WERI-Rb-1 (cell line): ENCODE measurements at places on chromosomes 3 and 15.
A peak's percentile ranks its signal among the peaks of the same experiment; 100 is the strongest.

GRCh38 chr3:114052216-114052615 lies 4.1 kb downstream of the CCDC191 start:
- no peak for DNase-seq

DNA sequence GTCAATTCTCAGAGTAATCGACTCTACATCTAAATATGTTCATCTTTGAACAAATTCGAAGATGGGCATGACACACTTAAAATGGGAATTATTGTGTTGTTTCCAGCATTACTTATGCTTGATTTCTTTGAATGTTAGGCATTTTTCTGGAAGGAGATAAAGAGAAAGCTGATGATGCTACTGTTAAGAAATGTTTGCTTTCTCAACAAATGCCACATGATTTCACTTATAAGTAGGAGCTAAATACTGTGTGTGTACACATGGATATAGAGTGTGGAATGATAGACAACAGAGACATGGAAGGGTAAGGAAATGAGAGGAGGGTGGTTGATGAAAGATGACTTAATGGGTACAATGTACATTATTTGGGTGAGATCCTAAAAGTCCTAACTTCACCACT lies 400.9 kb downstream of the TBL1XR1 start:
- DNase-seq: no peak

DNA sequence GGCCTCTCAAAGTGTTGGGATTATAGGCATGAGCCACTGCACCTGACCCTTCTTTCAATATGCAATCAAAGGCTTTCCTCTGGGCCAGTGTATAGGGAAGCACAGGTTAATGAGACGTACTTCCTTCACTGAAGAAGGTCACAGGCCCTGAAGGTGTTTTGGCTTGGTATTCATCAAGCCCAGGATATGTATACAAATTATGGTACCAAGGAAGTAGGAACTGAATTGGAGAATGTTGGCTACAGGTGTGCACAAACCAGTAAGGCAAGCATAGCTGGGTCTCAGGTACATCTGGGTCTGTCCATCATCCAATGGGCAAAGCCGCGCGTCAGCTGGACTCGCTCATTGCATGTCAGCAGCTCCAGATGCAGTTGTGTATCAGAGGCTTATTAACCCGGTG lies 237.9 kb downstream of the ADAMTS17 start:
- no peak for DNase-seq

DNA sequence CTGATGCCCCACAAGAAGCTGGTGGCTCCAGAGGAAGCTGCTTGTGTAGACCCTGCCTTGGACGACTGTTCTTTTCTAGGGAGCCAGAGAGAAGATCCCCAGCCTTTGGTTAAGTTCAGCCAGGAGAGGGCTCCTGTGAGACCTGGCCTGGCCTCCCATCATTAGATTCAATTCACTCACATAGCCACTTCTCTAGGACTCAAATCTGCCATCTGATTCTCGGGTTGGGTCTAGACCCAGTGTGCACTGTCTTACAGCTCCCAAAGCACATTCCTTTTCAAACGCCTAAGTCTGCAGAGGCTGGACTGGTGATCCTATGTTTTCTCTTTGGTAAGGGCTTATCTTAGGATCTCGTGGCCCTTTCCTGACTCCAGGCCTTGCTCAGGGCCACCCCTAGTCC lies 81.7 kb upstream of the NPHP3 start:
- DNase-seq: peak; percentile 10

DNA sequence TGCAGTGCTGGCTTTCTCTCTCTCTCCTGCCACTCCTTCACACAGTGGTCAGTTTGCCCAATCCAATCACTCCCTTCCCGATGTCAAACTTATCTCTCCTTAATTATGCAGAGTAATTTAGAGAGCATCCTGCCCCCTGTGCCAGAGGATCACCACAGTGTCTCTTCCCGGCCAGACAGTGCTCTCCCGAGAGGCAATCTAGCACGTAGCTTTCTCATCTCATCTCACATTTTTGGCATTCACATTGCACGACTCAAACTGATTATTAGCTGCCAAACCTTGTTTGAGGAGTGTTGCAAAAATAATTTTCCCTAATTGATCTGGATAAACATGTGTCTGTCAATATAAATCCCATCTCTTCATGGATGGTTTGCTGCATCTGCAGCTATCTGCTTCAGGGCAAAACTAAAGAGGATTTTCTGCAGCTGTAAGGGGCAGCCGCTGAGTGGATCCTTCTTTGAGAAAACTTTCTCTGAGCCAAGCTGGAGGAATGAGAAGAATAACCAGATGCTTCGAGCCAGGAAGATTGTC lies 37.8 kb downstream of the SSUH2 start:
- DNase-seq: no peak

GRCh38 chr15:101035611-101036010 lies 116.5 kb downstream of the LRRK1 start:
- DNase-seq: no peak

DNA sequence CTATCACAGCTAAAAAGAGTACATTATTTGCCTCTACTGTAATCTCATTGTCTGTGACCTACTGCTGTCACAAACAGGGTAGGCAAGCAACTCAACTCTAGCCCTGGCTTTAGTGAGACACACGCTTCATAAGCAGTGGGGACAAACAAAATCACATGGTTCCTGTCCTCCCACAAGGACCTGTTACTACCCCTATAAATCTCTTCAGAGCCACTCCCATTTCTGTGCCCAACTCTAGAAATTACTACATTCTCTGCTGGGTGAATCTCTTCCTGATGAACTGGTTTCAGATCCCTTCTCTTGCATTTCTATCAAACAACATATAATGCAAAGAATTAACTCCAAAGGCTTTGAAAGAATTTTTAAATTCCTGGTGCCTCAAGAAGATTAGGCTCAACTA lies 117.3 kb downstream of the DMXL2 start:
- DNase-seq: no peak

GRCh38 chr15:54033356-54033860 lies 55.2 kb downstream of the UNC13C start:
- DNase-seq: no peak

DNA sequence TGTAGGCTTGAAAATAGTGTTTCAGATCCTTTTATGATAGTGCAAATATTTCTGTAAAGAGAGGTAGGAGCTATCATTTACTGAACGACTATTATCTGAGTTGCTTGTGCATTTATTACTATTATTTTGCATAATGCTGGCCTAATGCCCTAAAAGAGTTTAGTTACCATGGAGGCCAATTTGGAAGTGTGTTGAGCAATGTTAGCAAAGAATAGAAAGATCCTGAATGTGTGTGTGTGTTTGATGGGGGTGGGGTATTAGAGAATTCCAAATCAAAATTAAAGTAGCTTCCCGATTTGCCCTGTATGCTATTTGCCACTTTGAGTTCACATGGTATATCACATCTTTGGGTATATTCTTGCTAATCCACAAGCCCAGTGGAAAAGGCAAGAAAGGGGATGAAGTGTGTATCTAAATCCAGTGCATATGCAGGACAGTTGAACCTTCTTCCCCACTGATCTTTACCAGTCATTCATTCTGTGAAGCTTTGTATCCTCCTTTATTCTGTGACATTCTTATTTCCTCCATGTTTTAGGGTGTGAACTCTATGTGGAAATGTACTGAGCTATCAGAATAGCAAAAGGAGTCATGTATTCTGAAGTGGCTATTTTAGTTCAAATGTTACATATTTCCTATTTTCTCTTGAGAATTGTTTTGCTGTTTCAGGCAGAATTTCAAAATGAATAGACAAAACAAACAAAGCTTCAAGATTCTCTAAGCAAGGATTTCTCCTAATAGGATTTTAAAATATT lies 45.7 kb upstream of the PLSCR5 start:
- DNase-seq: no peak

GRCh38 chr3:141306922-141307321 lies 61.4 kb upstream of the ZBTB38 start:
- no peak for DNase-seq

- DNase-seq: no peak
Measured at GRCh38 chr3:55307622-55308021, 179.5 kb downstream of the WNT5A start.

GRCh38 chr3:37576996-37577395 lies 284.7 kb upstream of the CTDSPL start:
- DNase-seq: no peak

DNA sequence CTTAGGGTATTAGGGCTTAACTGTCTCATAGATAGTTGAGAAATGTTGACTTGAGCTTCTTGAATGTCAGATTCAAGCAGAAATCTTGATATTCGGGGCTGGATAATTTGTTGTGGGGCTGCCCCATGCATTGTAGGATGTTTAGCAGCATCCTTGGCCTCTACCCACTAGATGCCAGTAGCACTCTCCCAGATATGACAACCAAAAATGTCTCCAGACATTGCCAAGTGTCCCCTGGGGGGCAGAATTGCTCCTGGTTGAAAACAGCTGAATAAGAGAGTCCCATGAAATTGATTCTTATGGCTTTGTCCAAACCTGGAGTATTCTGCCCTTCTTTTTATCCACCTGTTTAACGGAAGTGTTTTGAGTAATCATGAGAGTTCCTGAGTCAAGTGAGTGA lies 15.9 kb upstream of the LCMT2 start:
- DNase-seq: no peak

DNA sequence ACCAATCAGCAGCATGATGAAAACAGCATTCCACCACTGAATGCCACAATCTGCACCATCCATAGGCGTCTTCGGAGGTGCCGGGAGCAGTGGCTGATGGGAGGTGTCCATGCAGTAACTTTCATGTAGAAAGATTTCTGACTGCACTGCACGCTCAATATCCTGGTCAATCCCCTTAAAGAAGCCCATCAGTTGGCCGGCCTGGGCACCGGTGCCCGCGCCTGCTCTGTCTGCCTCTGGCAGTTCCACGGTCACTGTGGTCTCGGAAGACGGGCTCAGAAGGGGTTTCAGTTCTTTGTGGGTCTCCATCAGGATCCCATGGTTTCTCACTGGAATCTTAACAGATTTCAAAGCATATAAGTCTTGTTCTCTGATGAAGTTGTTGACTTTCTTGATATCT lies 3.9 kb downstream of the LYSMD4 start:
- DNase-seq: no peak

DNA sequence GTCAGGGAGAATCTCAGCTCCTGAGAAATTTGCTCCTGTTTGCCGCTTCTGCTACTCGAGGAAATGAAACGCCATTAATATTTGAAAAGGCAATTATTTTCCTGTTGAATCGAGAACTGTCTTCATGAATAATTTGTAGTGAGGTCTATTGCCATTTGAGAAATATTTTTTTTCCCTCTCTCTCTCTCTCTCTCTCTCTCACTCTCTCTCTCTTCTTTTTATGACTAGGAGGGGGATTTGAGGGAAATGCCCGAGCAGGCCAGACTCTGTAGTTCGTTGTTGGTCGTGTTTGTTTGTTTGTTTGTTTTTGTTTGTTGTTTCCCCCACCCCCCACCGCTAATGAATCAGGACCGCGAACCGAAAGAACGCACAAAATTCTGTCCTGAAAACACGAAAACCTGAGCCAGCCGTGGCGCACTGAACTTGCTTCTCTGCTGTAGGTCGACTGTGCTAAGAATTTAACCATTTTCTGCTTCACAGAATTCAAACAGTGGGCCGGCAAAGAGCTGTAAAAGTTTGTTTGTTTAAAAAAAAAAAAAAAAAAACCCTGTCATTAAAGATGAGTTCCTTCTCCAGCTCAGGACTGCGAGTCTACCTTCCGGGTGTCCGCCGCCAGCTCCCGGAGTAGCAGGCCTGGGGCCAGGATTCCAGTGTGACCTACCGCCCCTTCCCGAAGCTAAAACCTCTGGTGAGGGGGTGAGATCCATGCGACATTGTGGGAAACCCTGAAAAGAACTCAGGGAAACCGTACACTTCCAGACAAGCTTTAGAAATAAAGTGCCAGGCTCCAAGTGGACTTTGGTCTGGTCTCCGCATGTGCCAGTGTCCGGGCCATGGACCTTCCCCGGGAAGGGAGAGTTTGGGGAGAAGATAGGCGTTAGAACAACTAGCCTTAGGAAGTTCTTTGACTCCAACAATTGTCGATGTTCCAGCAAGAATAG lies 12.1 kb downstream of the ZIC4 start:
- DNase-seq: no peak

DNA sequence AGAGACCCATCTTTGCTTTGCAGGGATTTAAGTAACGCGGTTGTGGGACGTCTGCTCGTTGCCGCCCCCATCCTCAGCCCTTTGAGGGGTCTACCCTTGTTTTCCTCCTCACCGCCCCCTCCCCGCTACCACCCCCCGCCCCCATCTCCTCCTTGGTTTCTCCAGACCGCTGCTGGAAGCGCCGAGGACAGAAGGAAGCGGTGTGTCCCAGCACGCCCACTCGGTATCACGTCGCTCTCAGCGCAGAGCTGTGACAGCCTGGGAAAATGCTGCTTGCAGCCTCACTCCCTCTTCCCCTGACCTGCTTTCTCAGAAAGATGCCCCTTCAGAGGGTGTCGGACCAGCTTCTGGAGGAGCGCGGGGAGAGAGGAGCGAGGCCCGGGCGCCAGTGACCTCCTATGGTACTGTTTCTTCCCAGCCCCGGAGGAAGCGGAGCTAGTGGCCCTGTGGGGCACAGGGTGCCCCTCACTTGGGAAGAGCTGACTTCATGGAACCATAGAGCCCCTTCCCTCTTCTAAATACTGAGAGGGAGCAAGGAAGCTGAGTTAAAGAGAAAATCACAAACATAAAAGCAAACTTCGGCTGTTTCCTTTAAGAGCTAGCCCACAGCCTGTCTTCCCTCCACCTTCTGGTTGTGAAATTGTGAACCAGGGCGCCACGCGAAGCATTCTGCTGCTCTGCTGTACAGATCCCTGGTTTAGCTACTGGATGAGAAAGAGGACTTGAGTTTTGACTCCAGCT lies 698 bp downstream of the IL1RAP start:
- DNase-seq: peak; percentile 8

GRCh38 chr3:58622436-58622835 lies 44.1 kb downstream of the FAM3D start:
- no peak for DNase-seq

DNA sequence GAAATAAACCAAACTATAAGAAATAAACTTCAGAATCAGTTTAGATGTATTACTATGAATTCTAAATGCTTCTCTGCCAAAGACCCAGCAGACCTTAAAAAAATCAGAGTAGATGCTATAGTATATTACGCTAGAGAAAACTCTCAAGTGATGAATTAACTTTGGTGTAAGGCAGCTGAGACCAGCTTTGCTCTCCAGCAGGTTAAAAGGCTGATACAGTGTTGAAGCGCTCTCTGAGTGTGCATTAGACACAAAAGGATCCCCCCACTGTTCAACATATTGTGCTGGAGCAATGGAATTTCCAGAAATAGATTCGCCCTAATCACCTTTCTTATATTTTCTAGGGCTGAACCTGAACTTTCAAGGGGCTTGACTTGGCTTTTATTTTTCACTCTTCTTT lies 190.0 kb downstream of the EFHB start:
- no peak for DNase-seq

GRCh38 chr3:37904601-37905000 lies 42.9 kb downstream of the CTDSPL start:
- DNase-seq: no peak

- no peak for DNase-seq
Measured at GRCh38 chr3:69313251-69313650, 72.6 kb downstream of the FRMD4B start.

- DNase-seq: no peak
Measured at GRCh38 chr3:52006017-52006819, 10.5 kb upstream of the RPL29 start.

- DNase-seq: no peak
Measured at GRCh38 chr15:60389261-60390077, 8.3 kb downstream of the ANXA2 start.

- DNase-seq: no peak
Measured at GRCh38 chr3:151372063-151372820, 12.3 kb downstream of the P2RY12 start.
